Keratinocyte (primary cell): ENCODE measurements at places on chromosomes 11 and 22.

- no peak for DNase-seq
These were observed 261.5 kb downstream of the BRD1 start for GRCh38 chr22:49566141-49566541.

- DNase-seq: no peak
These were observed 4.8 kb upstream of the FXYD6 start for GRCh38 chr11:117881217-117881616.

DNA sequence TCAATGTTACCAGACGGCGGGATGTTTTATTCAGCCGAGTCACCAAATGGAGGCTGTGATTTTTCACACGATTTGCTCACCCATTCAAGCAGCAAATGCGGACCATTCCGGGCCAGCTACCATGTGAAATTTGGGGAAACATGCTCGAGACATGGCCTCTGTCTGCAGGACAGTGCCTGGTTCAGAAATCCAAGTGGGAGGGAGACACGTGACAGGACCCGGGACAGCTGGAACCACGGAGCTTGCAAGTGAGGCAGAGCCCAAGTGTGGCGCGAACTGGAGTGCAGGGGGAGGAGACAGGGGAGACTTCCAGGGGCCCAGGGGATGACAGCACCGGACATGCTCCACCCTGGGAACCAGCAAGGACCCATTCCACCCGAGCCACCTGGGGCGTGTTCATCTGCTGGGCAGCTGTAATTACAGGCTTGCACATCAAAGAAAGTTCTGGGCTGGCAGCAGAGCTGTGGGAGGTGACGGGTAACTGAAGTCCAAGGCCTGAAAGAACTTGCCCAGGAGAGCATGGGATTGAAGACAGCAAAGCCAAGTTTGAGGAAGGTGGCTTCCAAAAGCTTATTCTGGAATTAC lies 16.5 kb downstream of the CERK start:
- DNase-seq: no peak

DNA sequence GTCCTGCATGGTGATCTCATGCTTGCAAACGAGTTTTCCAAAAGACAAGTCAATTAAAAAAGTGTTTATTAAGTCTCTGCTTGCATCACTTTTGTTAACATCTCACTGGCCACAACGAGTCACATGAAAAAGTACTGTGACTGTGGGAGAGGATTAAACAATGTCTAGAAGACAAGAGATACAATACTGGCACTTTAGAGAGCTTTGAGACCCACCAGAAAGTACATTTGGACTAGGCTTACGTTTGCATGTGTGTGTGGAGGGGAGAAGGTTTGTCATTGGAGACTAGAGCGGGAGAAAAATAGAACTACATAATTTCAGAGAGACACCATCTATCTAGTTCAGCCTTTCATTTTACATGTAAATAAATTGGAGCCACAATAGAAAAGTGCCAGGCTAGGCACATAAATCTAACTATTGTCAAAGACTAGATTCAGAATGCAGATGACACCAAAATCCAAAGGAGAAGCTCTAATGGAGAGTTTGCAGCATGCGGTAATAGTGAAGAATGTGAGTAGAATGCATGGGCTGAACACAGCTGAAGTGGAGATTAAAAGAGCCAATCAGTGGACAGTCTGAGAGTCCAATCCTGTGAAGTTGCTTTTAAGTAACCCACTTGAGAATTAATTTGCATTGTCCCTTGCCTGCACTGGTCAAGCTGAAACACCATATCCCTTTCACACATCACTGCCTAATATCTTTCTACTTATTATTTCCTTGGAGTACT lies 977.4 kb upstream of the FAT3 start:
- DNase-seq: no peak

GRCh38 chr11:130786586-130786985 lies 129.7 kb downstream of the SNX19 start:
- DNase-seq: no peak

GRCh38 chr11:112961146-112961668 lies at the start of gene NCAM1:
Gene NCAM1, plus strand, starts transcription at chr11:112961420.
- DNase-seq: no peak

GRCh38 chr11:117458275-117459122 lies 130.8 kb downstream of the CEP164 start:
- peak; percentile 4 for DNase-seq

DNA sequence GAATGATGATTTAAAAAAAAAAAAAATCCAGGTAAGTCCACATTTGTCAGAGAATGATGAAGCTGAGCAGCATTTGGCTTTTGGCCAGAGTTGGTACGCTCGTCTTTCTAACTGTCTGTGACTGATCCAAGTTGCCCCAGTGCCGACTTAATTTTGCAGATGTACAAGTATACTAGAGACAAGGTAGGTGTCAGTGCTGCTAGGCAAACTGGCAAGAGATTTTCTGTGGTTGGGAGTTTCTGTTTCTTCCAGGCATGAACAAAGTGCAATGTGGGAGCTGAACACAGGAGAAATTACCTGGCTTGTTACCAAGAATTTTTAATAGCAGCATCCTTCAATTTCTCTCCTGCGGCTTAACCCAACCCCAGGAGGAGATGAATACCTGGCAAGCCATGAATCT lies 307.7 kb downstream of the BUD13 start:
- DNase-seq: no peak

- no peak for DNase-seq
These were observed 7.0 kb upstream of the GAB2 start for GRCh38 chr11:78424334-78425270.

- DNase-seq: no peak
These were observed 195.5 kb upstream of the CADM1 start for GRCh38 chr11:115699733-115700132.

DNA sequence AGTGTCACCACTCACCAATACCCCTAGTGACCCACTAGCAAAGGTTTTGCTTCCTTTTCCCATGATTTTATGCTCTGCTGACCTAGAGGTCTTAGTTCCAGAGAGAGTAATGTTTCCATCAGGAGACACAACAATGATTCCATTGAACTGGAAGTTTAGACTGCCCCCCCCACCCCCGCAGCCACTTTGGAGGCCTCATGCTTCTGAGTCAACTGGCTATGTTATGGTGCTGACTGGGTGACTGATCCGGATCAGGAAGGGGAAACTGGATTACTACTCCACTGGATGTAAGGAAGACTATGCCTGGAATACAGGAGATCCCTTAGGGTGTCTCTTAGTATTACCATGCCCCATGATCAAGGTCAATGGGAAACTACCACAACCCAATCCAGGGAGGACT lies 633.6 kb downstream of the OPCML start:
- no peak for DNase-seq

DNA sequence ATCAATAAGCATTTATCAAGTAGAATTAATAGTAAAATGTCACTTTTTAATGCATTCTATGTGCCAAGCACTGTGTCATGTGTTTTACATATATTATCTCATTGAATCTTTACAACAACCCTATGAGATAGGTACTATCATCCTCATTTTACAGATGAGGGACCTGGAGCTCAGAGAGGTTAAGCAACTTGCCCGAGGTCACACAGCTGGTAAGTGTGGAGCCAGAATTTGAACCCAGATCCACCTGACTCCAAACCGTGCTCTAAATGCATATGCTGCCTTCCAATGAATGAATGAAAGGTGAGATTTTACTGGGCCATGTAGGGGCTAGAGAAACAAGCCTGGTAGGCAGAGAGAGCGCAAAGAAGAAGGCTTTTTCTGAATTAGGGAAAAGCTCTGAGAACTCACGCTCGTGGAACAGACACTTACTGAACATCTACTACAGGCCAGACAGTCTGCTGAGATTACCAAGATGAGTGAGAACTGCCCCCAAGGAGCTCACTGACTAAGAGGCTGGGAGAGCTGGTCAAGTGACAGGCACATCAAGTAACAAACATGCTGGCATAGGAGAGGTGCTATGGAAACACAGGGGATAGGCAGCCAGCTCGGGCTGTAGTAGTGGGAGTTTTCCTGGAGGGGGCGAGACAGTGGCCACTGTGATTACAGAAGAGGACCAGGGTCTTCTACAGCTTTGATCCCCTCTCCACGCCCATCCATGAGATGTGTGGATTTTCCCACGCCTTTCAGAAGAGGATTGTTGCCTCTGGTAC lies 4.4 kb downstream of the ABCG4 start:
- DNase-seq: no peak

GRCh38 chr11:45848654-45849081 lies 1.4 kb downstream of the CRY2 start:
- no peak for DNase-seq

- DNase-seq: no peak
These were observed 37.5 kb upstream of the TCF20 start for GRCh38 chr22:42307806-42308563.

GRCh38 chr11:123681030-123681429 lies 26.6 kb upstream of the SCN3B start:
- no peak for DNase-seq

DNA sequence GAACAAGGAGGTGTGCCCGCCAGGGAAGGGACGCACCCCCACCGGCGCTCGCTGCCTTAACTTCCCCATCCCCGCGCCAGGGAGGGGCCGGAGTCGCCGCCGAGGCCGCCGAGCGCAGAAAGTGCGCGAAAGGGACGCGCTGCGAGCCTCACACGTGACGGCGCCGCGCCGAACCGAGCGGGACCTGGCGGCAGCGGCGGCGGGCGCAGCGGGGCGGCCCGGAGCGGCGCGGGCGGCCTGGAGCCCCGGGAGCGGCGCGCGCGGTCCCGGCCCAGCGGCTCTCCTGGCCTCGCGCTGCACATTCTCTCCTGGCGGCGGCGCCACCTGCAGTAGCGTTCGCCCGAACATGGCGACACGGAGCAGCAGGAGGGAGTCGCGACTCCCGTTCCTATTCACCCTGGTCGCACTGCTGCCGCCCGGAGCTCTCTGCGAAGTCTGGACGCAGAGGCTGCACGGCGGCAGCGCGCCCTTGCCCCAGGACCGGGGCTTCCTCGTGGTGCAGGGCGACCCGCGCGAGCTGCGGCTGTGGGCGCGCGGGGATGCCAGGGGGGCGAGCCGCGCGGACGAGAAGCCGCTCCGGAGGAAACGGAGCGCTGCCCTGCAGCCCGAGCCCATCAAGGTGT lies at the start of gene SORL1:
SORL1 (plus strand) TSS at position 329 of the 623 bp plus-strand sequence; CDS start at position 347, 18 bp downstream.
- DNase-seq: no peak

DNA sequence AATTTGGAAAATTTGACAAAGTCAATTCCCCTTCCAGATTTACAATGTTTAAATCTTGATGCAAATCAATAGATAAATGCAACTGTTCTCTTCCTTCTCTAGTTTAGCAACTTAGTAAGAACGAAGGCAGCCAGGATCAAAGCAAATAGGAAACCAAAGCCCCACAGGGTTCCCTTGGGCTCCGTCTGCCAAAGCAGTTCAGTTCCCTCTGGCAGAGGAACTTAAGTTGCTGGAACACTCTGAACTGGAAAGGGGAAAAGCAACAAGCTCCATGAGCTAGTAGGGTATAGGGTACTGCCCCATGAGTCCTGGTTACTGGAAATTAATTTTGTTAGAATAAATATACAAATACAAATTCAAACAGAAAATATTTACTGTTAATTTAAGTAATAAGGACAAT lies 91.3 kb downstream of the RELT start:
- DNase-seq: no peak

GRCh38 chr11:61474013-61474643 lies 34.4 kb upstream of the LRRC10B start:
- DNase-seq: no peak

DNA sequence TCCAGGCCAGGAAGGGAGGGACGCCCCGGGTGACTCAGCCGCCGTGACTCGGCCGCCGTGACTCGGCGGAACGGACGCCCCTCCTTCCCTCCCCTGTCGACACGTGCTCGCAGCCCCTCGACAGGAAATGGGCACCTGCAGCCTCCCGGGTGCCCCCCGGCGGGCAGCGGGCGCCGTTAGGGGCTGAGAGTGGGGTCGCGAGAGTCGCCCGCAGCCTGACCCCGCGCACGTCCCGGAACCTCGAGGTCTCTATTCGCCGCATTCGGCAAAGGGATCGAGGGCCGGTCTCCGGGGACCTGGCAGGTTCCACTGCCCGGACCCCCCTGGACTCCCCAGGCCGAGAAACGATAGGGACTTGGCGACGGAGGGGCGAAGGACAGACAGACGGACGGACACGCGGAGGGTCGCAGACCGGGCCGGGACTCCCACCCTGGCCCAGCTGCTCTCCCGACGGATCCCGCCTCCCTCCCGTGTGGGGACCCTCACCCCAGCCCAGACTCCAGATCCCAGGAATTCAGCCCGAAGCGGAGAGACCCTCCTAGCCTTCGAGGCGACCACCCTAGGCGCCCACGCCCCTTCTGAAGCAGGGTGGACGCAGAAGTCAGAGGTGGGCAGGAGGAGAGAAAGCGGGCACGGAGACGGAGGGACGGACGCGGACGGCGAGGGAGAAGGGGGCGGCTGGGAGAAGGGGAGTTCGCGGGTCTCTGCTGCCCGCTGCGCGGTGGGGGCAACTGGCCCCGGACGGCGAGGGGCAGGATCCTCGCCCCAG lies 648 bp downstream of the FOSL1 start:
- DNase-seq: no peak

- DNase-seq: no peak
These were observed 500.8 kb downstream of the INSC start for GRCh38 chr11:15615398-15616096.

- DNase-seq: no peak
These were observed 30.1 kb upstream of the SMPD1 start for GRCh38 chr11:6360183-6360582.

GRCh38 chr11:61509043-61510029 lies 787 bp downstream of the LRRC10B start:
- DNase-seq: peak; percentile 41

DNA sequence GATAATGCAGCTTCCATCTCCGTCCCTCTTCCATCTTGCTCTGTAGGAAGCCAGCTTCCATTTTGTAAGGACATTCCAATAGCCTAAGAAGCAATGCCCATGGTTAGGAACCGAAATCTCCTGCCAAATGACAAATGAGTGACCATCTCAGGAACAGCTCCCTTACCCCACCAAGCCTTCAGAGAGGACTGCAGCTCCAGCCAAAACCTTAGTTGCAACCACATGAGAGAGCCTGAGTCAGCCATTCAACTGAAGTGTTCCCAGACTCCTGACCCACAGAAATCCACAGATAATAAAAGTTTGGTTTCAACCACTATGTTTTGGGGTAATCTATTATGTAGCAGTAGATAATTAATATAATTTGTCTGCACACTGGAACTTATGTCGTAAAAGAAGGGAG lies 51.7 kb upstream of the LDLRAD3 start:
- no peak for DNase-seq

GRCh38 chr11:77801477-77801876 lies 19.0 kb downstream of the RSF1 start:
- no peak for DNase-seq

- no peak for DNase-seq
These were observed 34.4 kb upstream of the HEPHL1 start for GRCh38 chr11:93986716-93987115.

DNA sequence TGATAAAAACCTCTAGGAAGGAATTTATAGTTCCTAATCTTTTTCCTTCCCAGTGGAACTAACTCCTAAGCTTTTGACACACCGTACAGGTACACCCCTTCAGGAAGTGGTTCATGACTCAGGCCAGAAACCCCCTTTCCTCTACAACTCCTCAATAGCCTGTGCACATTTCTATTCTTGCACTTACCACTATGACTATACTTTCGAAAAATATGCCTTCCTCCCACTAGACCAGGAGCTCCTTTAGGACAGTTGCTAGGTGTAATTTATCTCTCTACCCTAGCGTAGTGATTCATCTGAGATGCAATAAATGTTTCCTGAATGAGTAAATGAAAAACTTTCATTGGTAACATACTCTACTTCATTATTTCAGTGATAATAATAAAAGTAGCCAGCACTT lies 14.5 kb downstream of the MAP6 start:
- peak; percentile 55 for DNase-seq

GRCh38 chr22:47599753-47600152 lies 837.3 kb downstream of the TBC1D22A start:
- DNase-seq: no peak
